ENCODE measurements at places on chromosomes 11 and 22. TPM values are rescaled to one million over a fixed set of nuclear protein-coding genes. Genes with fewer than 3 reads are reported as not detected.

DNA sequence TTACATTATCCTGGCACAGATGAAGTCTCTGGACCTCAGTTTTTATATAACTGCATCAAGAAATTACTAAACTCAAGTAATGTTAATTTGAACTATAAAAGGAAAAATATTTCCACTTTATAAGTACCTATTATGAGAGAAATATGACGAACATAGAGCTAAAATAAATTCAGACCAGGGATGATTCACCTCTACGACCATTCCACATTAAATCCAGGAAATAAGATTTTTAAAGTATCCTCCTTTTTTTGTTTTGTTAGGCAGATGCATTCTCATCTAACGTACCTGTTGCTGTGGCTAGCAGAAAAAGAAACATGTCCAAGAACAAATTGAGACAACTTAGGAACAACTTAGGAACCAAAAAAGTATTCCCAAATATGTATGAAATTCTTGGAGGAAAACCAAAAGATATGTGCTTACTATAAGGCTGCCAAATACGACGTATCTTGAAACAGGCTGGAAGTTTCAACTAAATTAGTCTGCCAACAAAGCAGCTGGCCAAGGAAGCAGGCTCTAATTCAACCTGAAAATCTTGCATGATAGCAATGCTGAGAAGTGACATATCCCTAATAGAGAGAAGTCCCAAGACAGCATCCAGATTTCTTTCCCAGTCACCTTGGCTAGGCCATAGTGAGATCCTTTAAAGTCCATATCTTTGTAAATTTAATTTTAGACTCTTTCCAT is 15.7 kb downstream of the SPTY2D1 start:
- DNase-seq, result no peak

The C11orf54 gene
- 12.4 TPM for polyA plus RNA-seq

The ISX gene
- polyA plus RNA-seq, result not detected

GRCh38 chr22:34502821-34503220 is 563.1 kb upstream of the ISX start:
- DNase-seq, result no peak

- no peak for DNase-seq
Measured at GRCh38 chr22:28874811-28875320, 8.5 kb upstream of the ZNRF3 start.

- DNase-seq, result no peak
Measured at GRCh38 chr11:128921793-128922192, 20.9 kb downstream of the TP53AIP1 start.
